ENCODE measurements at places on chromosomes 16 and 17. TPM values are rescaled to one million over a fixed set of nuclear protein-coding genes. Genes with fewer than 3 reads are reported as not detected.
A peak's percentile ranks its signal among the peaks of the same experiment; 100 is the strongest.

FBXL16 gene
- total RNA-seq, result 0.78 TPM

C16orf86 gene
- total RNA-seq, result 6.4 TPM

TMEM238L gene
- total RNA-seq, result 7.5 TPM

PPP1R27 gene
- total RNA-seq, result not detected

RAMP2 gene
- 22.7 TPM for total RNA-seq

DNA sequence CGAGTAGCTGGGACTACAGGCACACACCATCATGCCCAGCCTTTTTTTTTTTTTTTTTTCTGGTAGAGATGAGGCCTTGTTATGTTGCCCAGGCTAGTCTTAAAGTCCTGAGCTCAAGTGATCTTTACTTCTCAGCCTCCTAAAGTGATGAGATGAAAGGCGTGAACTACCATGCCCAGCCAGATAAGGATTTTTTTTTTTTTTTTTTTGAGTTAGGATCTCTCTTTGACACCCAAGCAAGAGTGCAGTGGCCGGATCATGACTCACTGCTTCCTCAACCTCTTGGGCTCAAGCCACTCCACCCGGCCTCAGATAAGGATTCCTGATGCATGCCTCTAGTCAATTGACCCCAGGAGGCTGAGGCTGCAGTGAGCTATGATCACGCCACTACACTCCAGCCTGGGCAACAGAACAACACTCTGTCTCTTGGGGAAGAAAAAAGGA lies 11.2 kb upstream of the PLEKHG4 start:
- peak; percentile 67 for DNase-seq

DNA sequence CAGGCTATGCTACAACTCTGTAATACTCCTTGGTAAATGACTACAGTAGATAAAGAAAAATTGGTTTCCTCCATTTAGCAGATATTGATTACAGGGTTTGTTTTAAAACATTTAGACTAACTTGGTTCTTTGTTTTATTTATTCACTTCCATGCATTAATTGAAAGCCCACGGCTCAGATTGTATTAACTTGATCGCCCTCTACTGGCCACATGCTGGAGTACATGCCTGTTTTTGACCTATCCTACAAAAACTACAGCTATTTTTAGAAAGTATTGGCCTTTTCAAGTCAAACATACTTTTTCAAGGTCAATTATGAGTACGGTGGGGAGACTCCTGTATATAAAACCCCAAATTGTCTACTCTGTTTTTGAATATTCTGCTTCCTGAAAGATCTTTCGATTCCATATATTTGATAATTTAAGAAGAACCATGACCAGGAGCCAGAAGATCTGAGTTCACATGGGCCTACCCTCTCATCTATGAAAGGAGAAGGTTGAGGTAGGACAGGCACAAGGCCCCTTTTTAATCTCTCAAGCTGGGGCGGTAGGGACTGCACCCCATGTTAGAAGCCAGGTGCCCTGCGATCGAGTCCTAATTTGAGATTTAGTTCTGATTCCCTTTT lies 51.8 kb downstream of the CA10 start:
- peak; percentile 30 for DNase-seq

DNA sequence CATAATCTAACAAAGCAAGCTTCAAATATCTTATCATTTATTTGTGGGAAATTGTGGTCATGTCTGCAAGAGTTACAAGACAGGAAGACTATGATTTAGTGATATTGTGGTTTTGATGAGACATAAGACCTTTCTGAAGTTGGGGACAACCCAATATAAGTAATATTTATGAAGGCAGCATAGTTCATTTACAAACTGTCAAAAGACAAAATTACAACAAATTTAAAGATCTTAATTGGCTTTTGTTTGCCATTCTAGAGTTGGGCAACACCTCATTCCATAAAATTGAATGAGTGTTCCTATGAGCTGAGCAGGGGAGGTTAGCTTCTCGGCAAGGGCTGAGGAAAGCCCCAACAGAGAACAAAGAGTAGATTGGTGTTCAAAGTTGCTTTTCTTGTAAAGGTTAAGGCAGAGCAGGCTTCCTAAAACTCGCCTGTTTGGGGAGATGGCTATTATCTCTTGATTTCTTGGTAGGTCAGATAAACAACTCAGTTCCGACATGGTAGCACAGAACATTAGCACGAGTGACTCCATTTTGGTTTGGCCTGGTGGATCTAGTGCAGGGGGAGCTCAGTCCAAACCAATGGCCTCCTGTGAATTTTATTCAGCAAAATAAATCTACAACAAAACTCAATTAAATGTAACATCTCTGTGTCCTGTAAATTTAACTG lies 10.9 kb upstream of the MMD start:
- DNase-seq, result no peak

DNA sequence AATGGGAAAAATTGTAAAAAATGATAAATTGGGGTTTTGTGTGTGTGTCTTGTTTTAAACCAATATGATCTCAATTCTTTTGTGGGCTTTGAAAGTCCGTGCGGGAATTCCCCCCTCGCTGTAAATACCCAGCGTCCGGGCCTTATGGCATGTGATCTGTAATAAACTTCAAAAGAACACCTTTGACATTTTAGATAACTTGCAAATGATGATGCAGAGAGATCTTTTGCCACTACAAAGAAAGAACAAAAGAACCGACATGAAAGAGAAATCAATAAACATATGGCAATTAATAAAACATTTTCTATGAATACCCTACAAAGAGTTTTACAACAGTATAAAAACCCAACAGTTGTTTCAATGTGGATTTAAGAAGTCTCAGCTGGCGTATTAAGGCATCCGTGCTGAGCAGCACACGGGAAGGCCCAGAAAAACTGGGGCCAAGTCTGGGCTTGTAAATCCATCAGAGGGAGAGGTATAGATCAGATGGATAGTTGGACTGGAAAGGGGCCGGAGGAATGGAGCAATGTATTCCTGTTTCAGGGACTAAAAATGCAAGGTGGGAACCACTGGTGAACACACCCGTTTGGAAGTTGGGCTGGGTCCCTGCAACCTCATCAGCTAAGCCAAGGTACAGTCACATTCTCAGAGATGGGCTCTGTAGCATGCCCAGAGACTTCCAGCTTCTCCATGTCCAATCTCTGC lies 115.2 kb downstream of the IRX5 start:
- no peak for DNase-seq

DNA sequence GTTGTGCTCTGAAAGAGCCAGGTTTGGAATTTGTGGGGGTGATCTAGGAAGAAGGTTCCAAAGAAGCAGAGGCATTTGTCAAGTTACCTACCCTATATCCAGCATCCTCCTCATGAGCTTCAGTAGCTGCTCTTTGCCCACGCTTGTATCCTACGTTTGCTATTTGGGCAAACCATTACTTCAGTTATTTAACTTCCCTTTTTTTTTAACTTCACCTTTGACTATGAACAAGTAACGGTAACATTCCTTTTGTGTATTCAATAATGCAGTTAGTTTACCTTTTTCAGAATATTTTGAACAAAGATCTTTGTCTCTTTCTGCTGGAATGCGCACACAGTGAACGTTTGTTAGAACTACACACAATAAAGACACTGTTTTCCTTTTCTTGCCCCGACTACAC lies 41.5 kb downstream of the CYB5B start:
- DNase-seq, result no peak

- DNase-seq, result no peak
These were observed 30.4 kb upstream of the CRISPLD2 start for GRCh38 chr16:84789431-84789830.

DNA sequence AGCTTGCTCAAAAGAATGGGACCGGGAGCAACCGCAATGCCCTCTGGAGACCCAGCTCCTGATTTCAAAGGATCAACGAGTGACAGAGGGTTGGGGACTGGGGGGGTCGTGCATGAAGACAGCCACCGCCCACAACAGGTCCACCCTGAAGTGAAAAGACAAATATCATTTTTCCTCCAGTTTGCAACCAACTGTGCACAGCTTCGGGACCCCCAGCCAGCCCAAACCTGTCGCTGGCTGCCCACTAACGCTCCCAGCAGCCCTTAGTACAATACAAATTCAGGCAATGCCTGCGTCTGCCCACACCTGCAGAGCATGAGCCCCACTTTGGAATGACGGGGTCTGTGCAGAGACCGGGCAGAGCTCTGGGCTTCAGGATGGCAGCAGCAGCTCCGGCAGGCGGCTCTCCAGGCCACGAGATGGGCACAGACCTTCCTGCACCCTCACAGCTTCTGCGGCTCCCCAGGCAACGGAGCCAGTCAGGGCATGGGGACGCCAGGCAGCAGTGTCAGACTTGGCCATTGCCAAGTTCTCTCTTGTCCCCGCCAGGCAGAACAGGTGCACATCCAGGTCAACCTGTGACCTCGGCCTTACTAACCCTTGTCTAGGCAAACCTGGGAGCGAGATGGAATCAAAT lies 60.1 kb downstream of the TBC1D16 start:
- no peak for DNase-seq

GRCh38 chr17:74578979-74579378 lies 11.7 kb upstream of the CD300H start:
- no peak for DNase-seq

- no peak for DNase-seq
These were observed 15.0 kb downstream of the MRM1 start for GRCh38 chr17:36616061-36617029.

GRCh38 chr17:34220752-34221395 lies 34.2 kb upstream of the CCL2 start:
- no peak for DNase-seq

DNA sequence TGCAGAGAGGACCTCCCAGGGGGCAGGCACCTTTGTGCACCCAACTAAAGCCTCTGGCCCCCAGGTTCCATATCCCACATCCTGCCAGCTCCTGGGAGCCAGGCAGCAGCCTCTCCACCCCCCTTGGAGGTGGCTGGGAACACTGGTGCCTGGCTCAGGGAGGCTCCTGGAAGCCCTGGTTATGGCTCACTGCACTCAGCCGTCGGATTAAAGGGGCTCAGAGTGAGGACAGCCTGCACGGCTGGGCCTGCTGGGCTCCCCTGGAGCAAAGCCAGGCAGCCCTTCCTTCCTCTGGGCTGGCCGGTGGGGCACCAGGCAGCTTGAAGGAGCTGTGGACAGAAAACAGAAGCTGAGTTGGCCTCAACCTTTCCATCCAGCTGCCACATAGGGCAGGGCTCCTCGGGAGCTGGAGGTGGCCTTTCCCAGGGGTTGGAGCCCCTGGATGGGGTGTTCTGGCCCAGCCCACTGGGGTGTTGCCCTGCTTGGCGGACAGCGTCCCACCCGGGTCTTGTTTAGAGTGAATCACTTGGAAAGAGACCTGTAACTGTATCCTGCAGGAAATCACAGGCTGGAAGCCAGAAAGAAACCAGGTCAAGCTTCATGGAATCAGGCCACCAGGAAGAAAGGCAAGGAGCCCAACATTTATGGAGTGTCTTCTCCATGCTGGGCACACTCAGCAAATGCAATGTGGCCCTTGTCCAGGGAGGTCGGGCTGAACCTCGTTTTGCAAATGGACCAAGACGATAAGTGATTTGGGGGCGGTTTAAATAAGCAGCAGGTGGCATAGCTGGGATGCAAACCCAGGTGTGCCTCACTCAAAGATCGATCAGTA lies 253.3 kb downstream of the SOX9 start:
- DNase-seq, result peak; percentile 18

GRCh38 chr17:28347261-28347891 lies 10.0 kb downstream of the POLDIP2 start:
- DNase-seq, result peak; percentile 44

DNA sequence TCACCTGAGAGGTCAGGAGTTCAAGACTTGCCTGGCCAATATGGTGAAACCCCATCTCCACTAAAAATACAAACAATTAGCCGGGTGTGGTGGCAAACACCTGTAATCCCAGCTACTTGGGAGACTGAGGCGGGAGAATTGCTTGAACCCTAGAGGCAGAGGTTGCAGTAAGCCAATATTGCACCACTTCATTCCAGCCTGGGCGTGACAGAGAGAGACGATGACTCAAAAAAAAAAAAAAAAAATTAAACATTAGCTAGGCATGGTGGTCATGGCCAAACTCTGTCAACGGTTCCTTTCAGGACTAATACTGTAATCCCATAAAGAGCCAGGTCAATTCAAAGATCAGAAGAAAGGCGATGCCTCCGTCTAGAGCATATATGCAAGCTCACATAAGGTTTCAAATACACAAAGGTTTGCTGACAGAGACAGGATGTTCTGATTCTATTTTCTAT lies 2.4 kb downstream of the RNF157 start:
- no peak for DNase-seq

- DNase-seq, result no peak
These were observed 36.7 kb downstream of the SMG6 start for GRCh38 chr17:2266865-2267228.

DNA sequence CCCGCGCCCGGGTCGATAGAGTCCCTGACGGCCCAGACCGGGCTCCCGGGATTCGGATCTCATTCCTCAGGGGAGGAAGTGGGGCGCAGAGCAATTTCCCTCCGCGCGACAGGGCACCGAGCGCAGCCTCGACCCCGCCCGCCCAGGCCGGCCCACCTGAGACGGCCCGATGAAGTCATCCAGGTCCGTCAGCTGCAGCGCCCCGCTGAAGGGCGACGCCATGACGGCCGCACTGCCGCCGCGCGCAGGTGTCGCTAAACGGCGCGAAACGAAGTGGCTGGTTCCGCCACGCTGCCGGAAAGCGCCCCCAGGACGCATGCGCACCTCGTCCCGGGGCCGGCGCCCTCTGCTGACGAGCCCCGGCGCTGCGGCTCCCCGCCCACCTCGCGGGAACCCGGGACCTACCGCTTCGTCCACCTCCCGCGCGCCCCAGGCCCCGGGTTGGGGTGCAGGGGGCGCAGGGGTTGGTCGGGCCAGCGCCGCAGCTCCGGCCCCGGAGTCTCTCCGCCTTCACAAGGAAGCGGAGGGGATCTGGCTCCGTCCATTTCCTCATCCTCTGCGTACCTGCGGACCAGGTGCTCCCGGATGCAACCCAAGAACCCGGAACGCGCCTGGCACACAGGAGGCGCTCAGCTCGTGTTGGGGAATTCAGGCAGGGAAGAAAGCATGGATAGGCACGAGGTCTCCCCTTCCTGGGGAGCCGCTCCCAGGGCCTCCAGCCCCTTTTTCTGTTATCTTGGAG lies at the start of gene CIAO3:
CIAO3 (minus strand) TSS at position 234 of the 742 bp plus-strand sequence; CDS start at position 222, 12 bp downstream.
- peak; percentile 90 for DNase-seq

- DNase-seq, result no peak
These were observed 135.8 kb downstream of the USP31 start for GRCh38 chr16:23013484-23013883.

DNA sequence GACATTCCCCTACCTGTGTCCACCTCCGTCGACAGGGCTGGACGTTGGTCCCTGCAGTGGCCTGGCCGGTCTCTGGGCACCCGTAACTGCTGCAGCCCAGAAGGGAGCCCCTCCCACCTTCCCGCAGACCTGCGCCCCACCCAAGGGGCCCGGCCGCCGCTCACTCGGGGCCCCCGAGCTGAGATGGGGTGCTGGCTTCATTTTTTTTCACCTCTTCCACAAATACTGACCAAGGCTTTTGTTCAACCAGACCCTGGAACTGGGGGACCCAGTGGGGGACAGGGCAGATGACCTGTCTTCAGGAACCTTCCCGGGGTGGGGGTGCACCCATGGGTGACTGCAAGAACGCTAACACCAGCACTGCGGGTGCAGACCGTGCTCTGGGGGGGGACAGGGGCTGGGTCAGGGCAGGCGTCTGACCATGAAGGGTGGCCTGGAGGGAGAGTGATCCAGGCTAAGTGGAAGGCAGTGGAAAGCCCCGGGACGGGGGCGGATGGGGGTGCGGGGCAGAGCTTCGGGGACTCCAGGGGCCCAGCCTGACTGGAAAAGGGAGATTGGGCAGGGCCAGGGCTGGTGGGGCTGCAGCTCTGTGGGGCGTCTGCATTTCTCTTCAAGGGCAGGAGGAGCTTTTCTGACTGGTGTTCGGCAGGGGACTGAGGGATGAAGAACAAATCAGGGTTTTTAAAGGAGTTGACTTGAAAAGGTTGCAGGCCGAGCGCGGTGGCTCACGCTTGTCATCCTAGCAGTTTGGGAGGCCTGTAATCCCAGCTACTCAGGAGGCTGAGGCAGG lies 42.3 kb downstream of the SLC7A5 start:
- DNase-seq, result no peak
